ENCODE measurements at places on chromosomes 5 and 9.

GRCh38 chr9:130345897-130346385 lies 80.4 kb downstream of the HMCN2 start:
- DNase-seq = no peak

GRCh38 chr5:151581812-151582583 lies 9.1 kb downstream of the FAT2 start:
- DNase-seq = no peak

DNA sequence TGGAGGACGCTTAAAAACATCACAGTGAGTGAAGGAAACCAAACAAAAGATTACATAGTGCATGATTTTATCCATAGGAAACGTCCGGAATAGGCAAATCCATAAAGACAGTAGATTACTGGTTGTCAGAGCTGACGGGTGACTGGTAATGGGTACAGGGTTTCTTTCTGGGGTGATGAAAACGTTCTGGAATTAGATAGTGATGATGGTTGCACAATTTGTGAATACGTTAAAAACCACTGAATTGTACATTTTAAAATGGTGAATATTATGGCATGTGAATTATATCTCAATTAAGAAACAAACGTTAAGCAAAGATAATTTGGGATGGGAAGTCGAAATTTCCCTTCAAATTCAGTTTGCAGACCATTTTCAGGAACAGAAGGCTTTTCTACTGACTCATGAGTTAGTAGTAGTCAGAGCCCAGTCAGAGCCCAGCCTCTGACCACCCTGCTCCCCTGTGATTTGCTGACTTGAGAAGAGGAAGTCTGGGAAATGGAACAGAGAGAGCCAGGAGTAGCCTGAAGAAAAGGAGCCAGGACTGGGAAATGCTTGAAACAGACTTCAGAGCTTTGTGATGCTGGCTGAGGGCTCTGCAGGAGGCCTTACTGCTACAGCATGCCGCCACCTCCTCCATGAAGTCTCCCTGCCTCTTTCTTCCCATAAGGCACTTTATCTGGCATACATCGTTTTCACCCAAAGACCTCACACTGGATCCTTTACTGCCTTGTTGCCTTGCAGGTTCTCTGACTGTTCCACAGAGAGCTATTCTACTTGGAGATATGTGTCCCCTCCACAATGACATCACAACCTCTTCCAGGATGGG lies 46.4 kb upstream of the CTNNA1 start:
- no peak for DNase-seq

- no peak for DNase-seq
These were observed 258.4 kb downstream of the HCN1 start for GRCh38 chr5:45437752-45438151.
